ENCODE measurements at places on chromosomes 7 and 10.

DNA sequence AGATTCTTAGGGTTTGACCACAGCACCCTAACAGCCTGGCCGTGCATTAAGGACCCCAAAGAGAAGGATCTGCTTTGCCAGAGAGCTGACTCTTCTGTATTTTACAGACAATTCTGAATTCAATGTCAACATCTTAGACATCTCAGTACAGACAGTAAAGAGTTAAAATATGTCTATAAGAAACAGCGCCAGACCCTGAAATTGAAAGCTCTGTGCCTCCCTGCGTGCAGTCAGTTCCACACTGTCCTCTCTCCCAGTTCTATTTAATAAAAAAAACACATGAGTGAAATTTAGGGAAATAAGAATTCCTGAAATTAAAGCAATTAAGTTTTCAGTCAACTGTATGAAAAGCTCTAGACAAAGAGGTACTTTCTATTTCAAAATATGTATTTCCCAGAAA is 45.1 kb downstream of the MET start:
- DNase-seq, result no peak

DNA sequence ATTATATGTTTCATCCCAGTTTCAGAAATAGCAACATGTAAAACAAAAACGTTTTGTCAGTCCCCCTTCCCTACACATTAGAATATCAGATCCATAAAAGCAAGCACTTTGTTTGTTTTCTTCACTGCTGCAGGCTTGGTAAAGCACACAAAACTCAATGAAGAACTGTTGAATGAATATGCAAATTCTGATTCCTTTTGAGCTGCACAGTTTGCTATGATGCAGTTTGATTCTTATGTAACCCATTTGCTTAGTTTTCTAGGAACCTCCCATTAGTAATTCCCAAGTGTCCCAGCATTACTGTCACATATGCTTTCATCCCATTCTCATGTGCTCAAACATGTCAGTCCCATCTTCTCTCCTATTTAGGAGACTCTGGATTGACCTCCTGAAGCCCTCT is 26.1 kb upstream of the CHCHD3 start:
- no peak for DNase-seq

DNA sequence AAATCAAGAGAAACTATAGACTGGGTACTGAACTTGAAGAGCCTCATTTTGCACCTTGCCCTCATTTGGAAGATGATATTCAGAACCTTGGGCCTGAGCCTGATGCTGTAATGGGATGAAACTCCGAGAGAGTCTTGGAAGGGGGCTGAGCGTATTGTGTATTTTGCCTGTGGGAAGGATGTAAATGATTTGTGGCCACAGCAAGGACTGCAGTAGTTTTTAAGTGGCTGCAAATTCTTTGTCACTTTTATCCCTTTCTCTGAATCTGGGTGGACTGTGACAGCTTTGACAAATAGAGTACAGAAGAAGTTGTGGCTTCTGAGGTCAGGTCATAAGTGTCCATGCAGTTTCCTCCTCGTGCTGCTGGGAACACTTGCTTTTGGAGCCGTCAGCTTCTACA is 221.2 kb downstream of the ADRA2A start:
- no peak for DNase-seq

DNA sequence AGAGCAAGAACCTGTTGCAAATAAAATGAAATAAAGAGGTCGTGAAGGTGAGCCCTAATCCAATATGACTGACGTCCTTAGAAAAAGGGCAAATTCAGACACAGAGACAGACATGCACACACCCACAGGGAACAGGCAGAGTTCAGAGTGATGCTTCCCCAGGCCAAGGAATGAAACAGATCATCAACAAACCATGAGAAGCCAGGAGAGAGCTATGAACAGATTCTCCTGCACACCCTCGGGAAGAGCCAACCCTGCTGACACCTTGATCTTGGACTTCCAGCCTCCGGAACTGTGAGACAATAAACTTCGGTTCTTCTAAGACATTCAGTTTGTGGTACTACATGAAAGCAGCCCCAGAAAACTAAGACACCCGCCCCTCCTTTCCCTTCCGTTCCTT is 290.4 kb upstream of the KLF6 start:
- no peak for DNase-seq

DNA sequence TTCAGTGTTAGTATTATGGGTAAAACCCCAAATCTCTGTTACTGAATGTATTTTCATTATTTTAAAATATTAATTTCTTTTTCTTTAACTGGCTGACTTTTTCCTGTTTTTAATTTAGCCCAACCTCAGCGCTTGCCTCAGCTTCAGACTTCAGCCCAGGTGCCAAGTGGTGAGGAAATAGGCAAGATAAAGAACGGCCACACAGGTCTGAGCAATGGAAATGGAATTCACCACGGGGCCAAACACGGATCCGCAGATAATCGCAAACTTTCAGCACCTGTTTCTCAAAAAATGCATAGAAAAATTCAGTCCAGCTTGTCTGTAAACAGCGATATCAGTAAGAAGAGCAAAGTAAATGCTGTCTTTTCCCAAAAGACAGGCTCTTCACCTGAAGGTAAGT is 57.5 kb downstream of the MDFIC start:
- no peak for DNase-seq

- no peak for DNase-seq
Observed at GRCh38 chr7:130366564-130366963, 13.7 kb upstream of the CPA1 start.

Data from NT2/D1 (cell line).